ENCODE measurements at places on chromosomes 12 and 14.

GRCh38 chr14:101500681-101501080 lies 60.6 kb upstream of the DIO3 start:
- no peak for DNase-seq

DNA sequence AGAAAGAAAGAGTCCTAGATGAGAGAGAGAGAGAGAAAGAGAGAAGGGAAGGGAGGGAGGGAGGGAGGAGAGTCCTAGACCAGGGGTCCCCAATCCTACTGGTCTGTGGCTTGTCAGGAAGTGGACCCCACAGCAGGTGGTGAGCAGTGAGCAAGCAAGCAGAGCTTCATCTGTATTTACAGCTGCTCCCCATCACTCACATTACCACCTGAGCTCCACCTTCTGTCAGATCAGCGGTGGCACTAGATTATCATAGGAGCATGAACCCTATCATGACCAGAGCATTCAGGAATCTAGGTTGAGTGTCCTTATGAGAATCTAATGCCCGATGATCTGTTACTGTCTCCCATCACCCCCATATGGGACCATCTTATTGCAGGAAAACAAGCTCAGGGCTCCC lies 39.2 kb upstream of the AMN1 start:
- DNase-seq = no peak

DNA sequence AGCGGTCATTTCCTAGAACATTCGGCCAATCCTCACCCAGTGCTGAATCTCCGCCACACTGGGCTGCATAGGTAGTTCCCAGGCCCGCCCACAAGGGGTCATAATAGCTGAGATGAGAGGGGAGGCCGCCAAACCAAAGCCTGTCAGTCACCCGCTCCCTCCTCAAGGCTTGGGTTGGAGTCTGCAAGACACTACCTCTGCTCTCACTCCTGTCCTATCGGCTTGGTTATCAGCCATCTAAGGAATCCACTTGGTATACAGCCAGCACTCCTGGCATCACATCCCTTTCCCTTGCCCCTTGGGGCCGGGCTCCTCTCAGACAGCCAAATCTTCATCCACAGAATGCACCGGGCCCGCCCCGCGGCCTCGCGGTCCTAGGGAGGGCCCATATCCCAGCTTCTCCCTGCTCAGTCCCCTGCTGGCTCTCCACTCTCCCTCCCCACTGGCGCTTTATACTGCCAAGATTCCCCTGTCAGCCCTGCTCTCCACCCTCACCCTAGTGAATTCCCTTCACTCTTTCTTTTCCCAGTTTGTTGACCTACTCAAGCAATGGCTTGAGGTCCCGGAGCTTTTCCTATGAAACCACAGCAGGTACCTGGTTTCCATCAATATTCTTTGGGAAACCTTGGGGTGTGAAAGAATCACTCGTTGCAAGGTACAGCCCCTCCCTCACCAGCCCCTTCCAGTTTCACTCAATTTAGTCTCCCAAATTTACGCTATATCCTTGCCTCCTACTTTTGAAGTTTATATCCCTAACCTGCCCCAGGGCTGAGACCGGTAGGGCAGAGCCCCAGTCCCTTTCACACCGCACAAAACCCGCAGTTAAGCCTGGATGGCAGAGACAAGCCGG lies 1.4 kb downstream of the IFFO1 start:
- DNase-seq = peak; percentile 59

DNA sequence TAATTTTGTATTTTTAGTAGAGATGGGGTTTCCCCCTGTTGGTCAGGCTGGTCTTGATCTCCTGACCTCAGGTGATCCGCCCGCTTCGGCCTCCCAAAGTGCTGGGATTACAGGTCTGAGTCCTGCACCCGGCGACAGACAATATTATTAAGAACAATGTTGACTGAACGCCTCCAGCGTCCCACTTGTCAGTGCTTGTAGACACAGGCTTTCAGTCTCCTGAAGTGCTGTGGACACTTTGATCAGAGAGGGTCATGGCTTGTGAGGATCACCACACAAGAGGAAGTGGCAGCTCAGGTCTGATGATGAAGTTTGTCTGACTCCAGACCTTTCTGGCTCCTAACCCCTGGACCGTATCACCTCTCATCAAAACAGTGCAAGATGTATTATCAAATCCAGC lies 114.6 kb downstream of the CHST11 start:
- no peak for DNase-seq

DNA sequence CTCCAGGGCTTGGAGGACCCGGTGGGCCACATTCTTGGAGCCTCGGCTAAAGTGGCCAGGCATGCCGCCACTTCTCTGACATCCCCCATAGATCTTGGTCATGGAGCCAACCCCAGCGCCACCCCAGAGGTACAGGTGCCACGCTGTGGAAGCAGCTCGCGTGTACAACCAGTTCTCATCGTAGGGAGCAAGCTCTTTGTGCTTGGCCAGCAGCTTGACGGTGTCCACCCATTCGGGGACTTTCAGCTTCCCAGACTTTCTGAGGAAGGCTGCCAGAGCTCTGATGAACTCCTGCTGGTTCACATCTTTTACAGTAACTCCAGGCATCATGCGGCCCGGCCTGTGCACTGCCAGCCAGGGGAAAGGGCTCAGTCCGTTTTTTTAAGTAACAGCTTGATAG lies 29.3 kb upstream of the EAPP start:
- no peak for DNase-seq

DNA sequence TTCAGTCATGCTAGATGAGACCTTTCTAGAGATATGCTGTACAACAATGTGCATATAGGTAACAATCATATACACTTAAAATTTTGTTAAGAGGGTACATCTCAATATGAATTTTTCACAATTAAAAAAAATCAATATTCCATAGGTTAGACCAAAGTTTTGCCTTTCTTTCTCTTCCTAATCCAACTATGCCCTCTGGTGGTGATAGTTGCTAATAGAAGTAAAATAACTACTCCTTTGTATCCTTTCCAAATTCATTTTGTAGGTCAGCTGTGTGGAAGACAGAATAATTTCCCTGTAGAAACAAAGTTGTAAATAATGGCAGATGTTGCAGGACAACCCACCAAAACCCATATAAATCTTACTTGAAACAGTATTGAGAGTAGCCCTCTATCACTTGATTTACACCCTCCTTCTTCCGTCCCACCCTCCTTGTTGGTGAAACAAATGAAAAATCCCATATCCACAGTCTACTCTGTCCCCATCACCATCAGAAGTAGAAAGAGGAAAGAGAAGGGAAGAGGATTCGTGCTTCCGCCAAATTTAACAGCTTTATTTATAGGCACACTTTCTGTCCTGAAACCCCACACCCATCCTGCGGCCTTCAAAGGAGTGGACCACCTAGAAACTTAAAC lies 34.2 kb upstream of the KICS2 start:
- DNase-seq = no peak

GRCh38 chr12:11863988-11864387 lies 206.8 kb upstream of the BCL2L14 start:
- no peak for DNase-seq

- no peak for DNase-seq
These were observed 20.9 kb upstream of the APPL2 start for GRCh38 chr12:105256921-105257320.

DNA sequence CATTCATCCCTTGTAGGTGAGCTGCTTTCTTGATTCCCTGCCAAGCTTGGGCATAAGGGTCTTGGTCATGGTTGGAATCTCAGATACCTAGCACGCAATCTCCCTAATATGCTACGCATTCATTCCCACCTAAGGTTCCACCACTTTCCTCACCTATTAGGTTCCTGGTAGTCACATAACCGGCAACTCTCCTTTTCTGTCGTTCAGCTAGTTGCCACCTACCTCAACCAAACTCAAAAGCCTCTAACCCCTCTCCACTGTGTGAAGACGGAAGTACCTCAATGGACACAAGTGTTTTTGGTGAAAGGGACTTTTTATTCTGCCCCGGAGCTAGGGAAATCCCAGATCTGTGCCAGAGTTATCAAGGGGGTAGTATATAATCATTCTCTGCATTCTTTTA lies 1.3 kb upstream of the TBC1D15 start:
- DNase-seq = no peak

GRCh38 chr14:104638190-104638589 lies 33.6 kb upstream of the TMEM179 start:
- DNase-seq = no peak

DNA sequence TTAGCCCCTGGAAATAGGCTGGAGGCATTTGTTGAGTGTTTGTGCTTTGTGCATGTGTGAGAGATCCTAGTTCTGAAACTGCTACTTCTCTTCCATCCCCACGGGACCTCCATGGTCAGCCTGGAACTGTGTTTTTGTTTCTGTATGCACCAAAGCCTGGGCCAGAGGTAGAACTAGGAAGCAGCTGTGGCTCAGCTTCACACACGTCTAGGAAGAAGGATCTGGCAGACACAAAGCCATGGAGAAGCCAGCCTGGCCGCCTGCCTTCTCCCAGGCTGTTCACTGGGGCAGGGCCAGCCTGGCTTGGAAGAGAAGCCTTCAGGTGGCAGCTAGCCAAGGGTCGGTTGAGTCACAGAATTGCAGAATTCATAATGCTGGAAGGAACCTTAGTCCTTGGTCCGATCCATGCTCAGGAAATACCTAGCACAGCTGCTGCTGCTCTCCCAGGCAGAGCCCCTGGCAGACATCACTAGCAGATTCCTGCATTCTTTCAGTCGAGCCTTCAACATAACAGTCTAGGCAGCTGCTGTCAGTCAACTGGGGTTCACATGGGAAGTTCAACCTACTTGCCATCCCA lies 27.0 kb downstream of the RIN3 start:
- DNase-seq = no peak

GRCh38 chr12:80491166-80491565 lies 47.1 kb downstream of the PTPRQ start:
- DNase-seq = no peak

DNA sequence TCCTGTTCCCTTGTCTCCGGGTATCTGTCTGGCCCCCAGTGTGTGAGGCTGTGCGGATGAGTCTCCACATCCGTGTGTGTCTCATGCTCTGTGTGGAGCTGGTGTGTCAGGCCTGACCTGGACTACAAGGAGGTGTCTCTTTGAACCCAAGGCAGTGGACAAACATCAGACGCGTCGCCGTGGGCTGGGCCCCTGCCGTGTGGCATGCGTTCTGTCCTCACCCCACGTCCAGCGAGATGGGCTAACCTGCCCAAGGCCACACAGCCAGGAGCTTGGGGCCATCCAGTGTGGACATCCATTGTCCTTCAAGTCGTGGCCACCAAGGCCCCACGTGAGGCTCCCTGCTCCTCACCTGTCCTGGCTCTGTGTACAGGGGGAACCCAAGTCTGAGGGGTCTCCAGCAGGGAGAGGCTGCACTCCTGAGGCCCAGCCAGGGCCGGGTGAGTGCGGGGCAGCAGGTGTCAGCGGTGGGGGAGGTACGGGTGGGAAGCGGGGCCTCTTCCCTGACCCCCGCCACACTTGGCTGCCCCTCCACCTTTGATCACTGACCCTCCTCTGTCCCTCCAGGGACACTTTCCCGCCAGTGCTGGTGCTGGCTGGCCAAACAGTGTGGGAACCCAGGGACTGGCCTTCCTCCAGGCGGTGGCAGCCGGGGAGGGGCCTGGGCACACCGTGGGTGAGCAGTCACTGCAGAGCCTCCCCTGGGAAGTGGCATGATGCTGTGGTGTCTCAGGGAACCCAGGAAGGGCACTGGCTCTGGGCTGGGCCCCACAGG lies 48.5 kb downstream of the CYP46A1 start:
- no peak for DNase-seq

GRCh38 chr12:49779581-49779980 lies 38.2 kb downstream of the TMBIM6 start:
- no peak for DNase-seq

GRCh38 chr12:2323532-2324255 lies 270.9 kb downstream of the CACNA1C start:
- DNase-seq = no peak

DNA sequence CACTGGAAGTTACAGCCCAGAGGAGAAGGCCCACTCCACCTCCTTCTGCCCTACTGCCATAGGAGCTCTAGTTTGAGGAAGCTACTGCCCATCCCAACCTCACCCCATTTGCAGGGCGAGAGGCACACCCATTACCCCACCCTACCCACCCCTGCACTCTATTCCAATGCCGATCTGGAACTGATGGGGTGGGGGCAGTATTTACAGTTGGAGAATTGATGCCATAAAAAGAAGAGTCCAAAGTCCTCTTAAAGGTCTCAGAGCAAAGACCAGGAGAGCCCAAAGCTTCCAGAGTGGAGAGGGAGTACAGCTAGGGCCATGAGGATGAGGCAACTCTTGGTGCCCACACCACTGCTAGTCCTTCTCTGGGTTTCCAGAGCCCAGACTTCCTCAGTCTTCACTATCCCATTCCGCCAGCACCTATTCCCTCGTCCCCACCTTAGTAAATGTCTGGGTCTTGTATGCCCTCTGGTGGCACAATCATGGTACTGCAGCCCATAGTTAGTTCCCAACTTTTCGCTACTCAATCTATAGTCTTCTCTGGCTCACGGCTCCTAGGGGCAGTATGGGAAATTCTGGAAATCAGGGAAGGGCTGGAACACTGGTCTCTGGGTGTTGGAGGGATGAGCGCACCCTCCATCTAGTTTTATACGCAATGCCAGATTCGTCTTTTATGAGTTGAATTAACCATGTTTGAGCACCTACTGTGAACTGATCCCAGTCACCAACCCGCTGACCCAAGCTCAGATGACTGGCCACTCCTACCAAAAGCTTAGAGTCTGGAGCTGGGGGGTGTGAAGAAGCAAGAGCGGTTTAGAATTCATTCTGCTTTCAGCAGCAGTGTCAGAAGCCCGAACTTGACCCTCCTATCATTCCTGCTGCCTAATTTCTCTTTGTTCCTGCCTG lies 6.9 kb upstream of the ADCY6 start:
- peak; percentile 71 for DNase-seq

DNA sequence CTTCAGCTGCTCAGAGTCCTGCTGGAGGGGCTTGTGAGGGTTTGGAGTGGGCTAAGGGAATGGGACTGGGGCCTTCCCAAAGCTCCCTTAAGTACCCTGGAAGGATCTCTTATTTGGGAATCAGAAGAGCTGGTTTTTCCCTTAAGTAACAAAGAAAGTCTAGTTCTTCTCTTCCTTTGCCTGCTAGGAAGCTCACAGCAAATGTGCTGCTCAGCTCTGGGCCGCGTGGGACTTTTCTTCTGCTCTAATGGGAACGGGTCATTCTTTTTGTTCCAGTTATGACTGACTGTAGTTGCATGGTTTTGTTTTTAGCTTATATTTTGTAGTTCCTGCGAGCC lies 6.0 kb downstream of the KIF26A start:
- no peak for DNase-seq

GRCh38 chr12:108620236-108620879 lies 13.3 kb downstream of the SELPLG start:
- DNase-seq = no peak

- no peak for DNase-seq
These were observed 177.9 kb upstream of the NUDT4 start for GRCh38 chr12:93199831-93200236.

- DNase-seq = no peak
These were observed 158.5 kb downstream of the TGFB3 start for GRCh38 chr14:75823334-75823733.

- DNase-seq = no peak
These were observed 1.3 kb upstream of the TEDC1 start for GRCh38 chr14:105489542-105490266.

- DNase-seq = no peak
These were observed 109.6 kb downstream of the BMP4 start for GRCh38 chr14:53847057-53847456.

- no peak for DNase-seq
These were observed 10.1 kb downstream of the IL23A start for GRCh38 chr12:56348776-56349175.

- no peak for DNase-seq
These were observed 65.7 kb downstream of the STAB2 start for GRCh38 chr12:103652808-103653207.

GRCh38 chr14:38867561-38868150 lies 235.4 kb downstream of the SEC23A start:
- peak; percentile 31 for DNase-seq

GRCh38 chr12:67263471-67263870 lies 5.7 kb upstream of the CAND1 start:
- DNase-seq = no peak

- DNase-seq = no peak
These were observed 35.2 kb upstream of the CPSF6 start for GRCh38 chr12:69204191-69204590.

Measured in anterior cingulate cortex (tissue), 58 donors.